Heart right ventricle (tissue), 16 donors: ENCODE measurements at places on chromosomes 11 and 22. TPM values are rescaled to one million over a fixed set of nuclear protein-coding genes. Genes with fewer than 3 reads are reported as not detected.

OR8D1 gene
- polyA plus RNA-seq, result not detected

NAALADL1 gene
- 8.1 TPM for polyA plus RNA-seq

MMP1 gene
- 0.28 TPM for polyA plus RNA-seq

GLB1L2 gene
- 0.29 TPM for polyA plus RNA-seq

DNAJC4 gene
- 48.0 TPM for polyA plus RNA-seq

PC gene
- 13.2 TPM for polyA plus RNA-seq

AKIP1 gene
- 11.1 TPM for polyA plus RNA-seq

OR52N4 gene
- polyA plus RNA-seq, result not detected

ARL14EP gene
- 10.1 TPM for polyA plus RNA-seq

PGM2L1 gene
- 1.0 TPM for polyA plus RNA-seq

KCNQ1OT1 gene
- polyA plus RNA-seq, result 0.73 TPM

MOGAT2 gene
- polyA plus RNA-seq, result not detected

SHISAL1 gene
- polyA plus RNA-seq, result 0.37 TPM

C22orf23 gene
- polyA plus RNA-seq, result 0.25 TPM

IL10RA gene
- polyA plus RNA-seq, result 2.0 TPM

UQCR10 gene
- polyA plus RNA-seq, result 963 TPM

ATM gene
- polyA plus RNA-seq, result 9.4 TPM

TBC1D10A gene
- polyA plus RNA-seq, result 6.9 TPM

THY1 gene
- polyA plus RNA-seq, result 18.1 TPM

CASP5 gene
- not detected for polyA plus RNA-seq

CLDN5 gene
- 102 TPM for polyA plus RNA-seq

MCHR1 gene
- 0.15 TPM for polyA plus RNA-seq

GPHA2 gene
- polyA plus RNA-seq, result not detected

YPEL4 gene
- polyA plus RNA-seq, result 3.4 TPM

SLC1A2 gene
- polyA plus RNA-seq, result 0.29 TPM

OR2D2 gene
- not detected for polyA plus RNA-seq

JHY gene
- polyA plus RNA-seq, result 1.1 TPM

TNKS1BP1 gene
- polyA plus RNA-seq, result 118 TPM

BCL2L13 gene
- polyA plus RNA-seq, result 27.9 TPM
